ENCODE measurements at places on chromosomes 2 and 18.

- DNase-seq: no peak
These were observed 864.2 kb downstream of the GALR1 start for GRCh38 chr18:78113940-78114251.

DNA sequence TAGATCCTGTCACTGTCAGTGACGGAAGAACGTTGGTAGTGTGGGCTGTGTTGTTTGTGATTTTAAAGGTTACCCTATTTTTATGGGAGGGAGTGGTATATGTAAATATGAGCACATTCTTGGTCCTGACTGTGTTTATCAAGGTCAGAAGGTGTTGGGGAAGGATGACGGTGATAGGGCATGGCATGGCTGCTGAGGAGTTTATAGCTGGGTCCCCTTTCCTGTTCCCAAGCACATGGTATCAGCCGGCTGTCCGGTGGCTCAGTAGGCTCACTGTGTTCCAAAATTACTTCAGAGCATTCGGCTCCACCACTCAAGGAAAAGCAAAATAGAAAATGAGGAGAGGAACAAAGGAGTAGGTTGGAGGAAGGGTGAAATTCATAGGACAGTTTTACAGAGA, 28.6 kb downstream of the IRS1 start:
- no peak for DNase-seq

- DNase-seq: no peak
These were observed 10.0 kb downstream of the RHOB start for GRCh38 chr2:20456636-20457426.

GRCh38 chr2:192140236-192140839, 54.4 kb downstream of the TMEFF2 start:
- DNase-seq: no peak

DNA sequence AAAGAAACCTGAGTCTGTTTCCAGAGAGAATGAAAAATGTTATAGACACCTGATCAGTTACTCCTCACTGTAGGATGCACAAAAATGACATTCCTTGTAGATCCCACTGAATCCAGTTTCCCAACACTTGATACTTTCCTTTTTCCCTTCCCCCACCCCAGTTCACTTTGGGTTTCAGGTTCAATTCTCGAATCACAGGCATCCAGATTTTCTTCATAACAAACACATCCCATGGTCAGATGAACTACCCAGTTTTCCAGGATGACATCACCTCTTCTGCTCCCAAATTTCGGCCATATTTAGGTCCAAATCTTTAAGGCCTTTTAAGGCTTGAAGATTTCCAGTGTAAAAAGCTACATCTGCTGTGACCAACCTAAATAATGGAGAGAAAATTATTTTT, 51.5 kb downstream of the UGP2 start:
- DNase-seq: no peak

DNA sequence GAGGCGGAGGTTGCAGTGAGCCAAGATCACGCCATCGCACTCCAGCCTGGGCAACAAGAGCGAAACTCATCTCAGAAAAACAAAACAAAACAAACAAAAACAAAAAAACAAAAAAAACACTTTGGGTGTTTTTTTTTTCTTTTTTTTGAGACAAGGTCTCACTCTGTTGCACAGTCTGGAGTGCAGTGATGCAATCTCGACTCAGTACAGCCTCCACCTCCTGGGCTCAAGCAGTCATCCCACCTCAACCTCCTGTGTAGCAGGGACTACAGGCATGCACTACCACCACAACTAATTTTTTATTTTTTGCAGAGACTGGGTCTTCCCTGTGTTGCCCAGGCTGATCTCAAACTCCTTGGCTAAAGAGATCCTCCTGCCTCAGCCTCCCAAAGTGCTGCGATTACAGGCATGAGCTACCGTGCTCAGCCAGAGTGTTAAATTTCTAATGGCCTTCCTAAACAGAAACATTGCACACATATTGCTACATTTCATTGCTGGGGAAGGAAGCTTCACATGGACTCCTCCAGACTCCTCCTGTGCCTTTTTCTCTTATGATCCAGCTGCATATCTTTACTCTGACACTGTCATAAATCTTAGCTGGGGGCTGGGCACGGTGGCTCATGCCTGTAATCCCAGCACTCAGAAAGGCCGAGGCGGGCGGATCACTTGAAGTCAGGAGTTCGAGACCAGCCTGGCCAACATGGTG, 19.7 kb downstream of the STARD7 start:
- no peak for DNase-seq

DNA sequence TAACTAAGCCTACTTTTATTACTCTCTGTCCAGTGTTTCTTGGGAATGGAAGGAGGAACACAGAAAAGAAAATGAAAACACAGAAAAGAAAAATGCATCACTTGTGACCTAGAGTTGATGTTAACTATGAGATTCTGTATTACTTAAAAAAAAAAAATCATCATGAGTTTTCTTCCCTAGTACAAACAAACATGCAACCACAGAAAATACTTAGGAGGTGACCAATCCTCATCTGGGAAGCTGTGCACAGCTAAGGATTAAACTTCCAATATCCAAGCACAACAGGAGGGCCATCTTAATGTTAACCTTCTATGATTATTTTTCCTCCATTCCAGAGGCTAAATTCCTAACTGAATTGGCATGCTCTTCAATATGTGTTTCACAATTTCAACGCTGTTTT, 1140.4 kb downstream of the LRP1B start:
- no peak for DNase-seq

- no peak for DNase-seq
These were observed 155.8 kb upstream of the LRP1B start for GRCh38 chr2:142286618-142287017.

GRCh38 chr18:46821856-46822711, 65.2 kb upstream of the ST8SIA5 start:
- no peak for DNase-seq

- no peak for DNase-seq
These were observed 430.6 kb upstream of the ID2 start for GRCh38 chr2:8251291-8251690.

- DNase-seq: no peak
These were observed 427.8 kb downstream of the NR4A2 start for GRCh38 chr2:155904720-155905119.

GRCh38 chr2:75994759-75995158, 284.0 kb upstream of the GCFC2 start:
- no peak for DNase-seq

DNA sequence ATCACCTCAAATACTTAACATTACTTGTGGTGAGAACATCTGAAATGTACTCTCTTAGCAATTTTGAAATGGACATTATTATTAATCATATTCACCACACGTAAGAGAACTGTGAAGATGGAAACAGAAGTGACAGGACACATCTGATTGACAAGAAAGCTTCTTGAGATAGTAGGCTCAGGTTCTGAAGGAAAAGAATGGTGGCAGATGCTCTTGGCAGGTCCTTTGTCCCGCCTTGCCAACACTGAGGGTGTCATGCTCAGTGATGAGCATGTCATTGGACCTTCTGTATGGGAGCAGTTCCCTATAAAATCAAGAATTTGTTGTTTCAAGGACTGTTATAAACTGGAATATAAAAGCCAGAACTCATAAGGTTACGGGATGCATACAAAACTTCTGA, 428.1 kb downstream of the THSD7B start:
- DNase-seq: no peak

GRCh38 chr2:12613137-12613835, 103.5 kb upstream of the TRIB2 start:
- DNase-seq: no peak

- no peak for DNase-seq
These were observed 90.9 kb downstream of the MOGAT1 start for GRCh38 chr2:222762342-222762741.

DNA sequence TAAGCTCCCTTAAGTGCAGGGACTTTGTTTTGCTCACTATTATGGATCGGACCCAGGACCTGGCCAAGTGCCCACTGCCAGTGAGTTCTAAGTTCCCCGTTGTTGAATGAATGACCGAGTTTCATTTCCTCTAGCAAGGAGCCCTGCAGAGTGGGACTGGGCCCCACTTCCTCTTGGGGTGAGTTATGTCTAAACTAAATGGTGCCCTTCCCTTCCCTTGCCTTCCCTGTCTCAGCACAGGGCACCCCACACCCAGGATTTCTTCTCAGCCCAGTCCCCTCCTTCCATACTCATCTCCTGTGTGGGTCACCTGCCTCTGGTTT, 195.3 kb upstream of the HS6ST1 start:
- no peak for DNase-seq

Measured in C1 segment of cervical spinal cord (tissue), 14 donors.